ENCODE measurements at places on chromosomes 4 and X.

- no peak for DNase-seq
These were observed 11.4 kb downstream of the SYN1 start for GRCh38 chrX:47608130-47608810.

DNA sequence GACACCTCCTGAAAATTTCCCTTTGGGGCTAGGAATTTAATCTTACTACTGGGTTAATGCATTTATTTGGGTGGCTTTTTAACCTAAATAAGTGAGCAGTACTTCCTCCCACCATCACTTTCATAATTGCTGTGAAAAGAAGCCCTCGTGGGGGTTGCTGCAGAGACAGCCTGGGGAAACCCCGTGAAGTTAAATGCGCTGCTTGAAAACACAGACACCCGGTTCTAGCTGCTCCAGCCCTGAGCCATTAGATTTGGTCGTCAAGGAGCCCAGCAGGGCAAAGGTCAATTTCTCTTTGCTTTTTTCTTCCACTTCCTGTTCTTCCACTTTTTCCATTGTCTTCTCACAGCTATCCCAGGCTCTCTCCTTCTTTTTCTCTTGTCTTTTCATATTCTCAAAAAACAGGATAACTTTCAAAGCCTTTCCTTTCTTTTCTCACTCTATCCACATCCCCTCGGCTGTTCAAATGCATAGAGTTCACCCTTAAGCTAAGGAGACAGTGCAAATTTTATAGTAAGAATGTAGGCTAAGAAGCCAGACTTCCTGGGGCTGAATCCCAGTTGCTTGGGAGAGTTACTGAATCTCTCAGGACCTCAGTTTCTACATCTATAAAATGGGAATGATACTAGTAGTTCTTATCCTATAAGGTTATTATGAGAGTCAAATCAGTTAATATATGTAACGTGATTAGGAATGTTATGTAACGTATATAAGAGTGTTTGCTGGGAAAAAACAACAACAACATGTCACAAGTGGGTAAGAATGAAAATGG, 91.5 kb upstream of the ZNF827 start:
- no peak for DNase-seq

DNA sequence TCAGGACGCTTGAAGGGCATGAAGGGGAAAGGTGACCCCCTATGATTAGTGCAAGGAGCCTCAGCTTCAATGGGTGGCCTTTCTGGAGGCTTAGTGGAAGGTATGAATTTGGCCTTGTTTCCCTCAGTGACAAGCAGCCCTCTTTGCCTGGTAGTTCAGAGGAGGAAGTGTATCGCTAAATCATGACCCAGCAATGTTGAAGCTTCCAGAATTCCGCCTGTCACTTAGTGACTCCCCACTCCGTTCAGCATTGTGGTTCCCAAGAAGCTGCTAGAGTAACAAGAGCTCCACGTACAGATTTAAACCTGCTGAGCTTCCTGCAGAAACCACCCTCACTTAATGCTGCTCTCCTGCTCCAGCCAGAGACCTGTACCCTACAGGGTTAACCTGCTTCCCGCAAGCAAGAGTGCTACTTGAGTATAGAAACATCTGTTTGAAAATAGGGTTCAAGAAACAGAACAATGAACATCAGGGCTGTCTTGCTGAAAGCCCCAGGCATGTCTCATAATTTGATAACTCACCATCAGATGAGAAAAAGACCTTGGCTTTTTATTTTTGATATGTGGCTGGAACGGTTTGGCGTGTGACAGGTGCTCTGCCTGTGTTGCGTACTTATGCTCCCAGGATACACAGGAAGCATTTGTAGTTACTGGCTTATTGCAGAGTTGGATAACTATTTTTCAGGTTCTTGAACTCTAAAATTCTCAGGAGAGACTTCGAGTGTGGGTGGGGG, 105.2 kb downstream of the UCHL1 start:
- no peak for DNase-seq

GRCh38 chr4:71009890-71010588, 16.6 kb downstream of the DCK start:
- DNase-seq, result no peak

DNA sequence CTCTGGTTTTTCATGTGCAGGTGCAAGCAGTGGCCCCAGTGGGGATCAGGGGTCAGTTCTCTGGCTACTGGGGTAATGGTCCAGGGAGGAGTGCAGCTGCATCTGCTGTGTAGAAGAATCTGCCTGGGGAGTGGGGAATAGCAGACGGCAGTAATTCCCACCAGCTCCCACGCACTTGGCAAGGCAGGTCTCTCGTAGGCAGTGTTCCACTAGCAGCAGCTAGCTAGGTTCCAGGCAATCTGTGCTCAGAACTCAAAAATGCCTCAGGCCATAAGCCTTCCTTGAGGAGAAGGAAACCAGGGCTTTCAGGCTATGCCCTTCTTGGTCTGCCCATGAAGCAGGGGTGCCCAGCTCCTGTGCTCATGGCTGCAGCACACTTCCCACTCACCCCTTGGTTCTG, 38.8 kb downstream of the DCLK2 start:
- no peak for DNase-seq

- no peak for DNase-seq
These were observed at the start of gene NBDY for GRCh38 chrX:56729152-56729850. Gene NBDY (plus strand): TSS chrX:56729243. CDS start chrX:56729354, 111 bp downstream.

DNA sequence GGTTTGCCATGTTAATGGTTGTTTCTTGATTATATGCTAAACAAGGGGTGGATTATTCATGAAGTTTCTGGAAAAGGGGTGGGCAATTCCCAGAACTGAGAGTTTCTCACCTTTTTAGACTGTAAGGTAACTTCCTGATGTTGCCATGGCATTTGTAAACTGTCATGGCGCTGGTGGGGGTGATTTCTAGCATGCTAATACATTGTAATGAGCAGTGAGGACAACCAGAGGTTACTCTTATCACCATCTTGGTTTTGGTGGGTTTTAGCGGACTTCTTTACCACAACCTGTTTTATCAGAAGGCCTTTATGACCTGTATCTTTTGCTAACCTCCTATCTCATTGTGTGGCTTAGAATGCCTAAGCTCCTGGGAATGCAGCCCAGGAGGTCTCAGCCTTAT, 81.5 kb downstream of the CFAP299 start:
- no peak for DNase-seq

- DNase-seq, result no peak
These were observed 131.4 kb upstream of the ATP6AP2 start for GRCh38 chrX:40449396-40449795.

DNA sequence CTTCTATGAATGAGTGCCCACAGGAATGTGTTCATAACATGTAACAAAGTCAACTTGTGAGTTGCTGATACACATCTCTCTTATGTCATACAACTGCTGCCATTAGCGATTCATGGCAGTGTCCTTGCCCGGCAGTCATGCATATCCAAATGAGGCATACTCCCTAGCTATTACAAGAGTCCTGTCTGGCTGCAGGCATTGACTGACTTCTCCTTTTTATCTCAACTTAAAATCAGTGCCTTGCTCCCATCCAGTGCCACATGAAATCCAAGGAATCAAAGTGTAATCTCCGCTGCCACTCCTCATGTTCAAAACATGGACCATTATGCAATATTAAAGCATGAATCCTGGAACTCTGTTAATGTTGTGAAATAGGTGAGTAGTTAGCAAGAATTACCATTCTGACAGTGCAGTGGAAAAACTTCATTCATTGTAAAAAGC, 348.9 kb upstream of the FTHL17 start:
- DNase-seq, result no peak

GRCh38 chr4:6561706-6562371, 13.2 kb upstream of the MAN2B2 start:
- DNase-seq, result no peak

GRCh38 chrX:123468481-123468880, 264.4 kb downstream of the THOC2 start:
- no peak for DNase-seq

DNA sequence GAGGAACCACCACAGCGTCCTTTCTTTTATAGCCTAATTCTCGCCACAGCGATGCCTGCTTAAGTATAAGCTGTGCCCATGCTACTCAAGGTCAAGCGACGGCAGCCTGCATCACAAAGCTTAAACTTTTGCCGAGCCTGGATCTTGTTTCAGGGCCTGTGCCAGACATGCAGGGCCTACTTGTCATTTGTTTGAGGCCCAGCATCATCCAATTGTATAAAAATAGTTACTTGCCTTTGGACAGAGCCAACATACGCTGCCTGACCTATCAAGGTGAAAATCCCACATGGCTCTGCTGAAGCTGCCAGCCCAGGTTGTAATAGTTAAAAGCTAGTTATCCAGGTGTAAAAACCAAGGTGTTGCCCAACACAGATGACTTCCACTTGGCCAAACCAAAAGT, 107.1 kb downstream of the TMEM131L start:
- DNase-seq, result no peak

- DNase-seq, result no peak
These were observed 5.1 kb upstream of the GABRQ start for GRCh38 chrX:152632445-152633097.

DNA sequence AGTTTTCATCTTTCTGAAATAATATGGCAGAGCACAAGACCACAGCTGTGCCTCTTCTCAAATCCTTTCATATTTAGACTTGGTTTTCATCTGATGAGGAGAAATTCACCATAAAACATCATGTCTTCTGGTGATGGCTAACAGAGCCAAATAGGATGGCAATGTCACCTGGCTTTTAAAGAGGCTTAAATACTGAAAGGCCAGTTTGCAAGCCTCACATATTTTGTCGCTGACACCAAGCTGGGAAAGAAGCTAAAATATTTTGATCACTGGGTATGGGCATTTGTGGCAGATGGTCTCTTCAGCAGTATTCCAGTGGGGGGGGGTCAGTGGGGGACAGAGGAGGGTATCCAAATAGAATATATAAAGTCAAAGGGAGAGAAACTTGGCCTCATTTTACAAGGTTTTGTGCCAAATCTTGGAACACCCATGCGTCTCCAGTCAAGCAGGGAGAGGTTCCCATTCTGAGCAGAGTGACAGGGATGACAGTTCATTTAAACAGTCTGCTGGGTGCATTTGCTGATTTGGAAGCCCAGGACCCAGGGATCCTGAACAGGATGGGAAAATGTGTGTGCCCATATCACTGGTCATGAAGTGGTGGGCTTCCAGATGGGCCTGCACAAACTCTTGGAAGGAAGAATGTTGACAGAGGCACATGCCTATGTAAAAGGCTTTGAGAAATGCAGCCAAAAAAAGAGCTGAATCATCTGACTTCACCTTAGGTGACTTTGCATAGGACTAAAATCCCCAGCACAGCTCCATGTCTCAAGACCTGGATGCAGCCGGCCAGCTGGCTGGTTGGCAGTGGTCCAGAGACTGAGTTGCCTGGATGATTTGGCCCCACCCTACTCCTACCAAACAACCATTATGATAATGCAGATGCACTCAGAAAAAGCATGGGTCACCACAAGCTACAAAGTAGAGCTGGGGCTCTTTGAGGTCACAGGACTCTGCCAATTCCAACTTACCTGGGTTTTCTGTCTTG, 484.4 kb upstream of the NR3C2 start:
- DNase-seq, result no peak

- DNase-seq, result no peak
These were observed 33.2 kb downstream of the PPP2R2C start for GRCh38 chr4:6439120-6439762.

DNA sequence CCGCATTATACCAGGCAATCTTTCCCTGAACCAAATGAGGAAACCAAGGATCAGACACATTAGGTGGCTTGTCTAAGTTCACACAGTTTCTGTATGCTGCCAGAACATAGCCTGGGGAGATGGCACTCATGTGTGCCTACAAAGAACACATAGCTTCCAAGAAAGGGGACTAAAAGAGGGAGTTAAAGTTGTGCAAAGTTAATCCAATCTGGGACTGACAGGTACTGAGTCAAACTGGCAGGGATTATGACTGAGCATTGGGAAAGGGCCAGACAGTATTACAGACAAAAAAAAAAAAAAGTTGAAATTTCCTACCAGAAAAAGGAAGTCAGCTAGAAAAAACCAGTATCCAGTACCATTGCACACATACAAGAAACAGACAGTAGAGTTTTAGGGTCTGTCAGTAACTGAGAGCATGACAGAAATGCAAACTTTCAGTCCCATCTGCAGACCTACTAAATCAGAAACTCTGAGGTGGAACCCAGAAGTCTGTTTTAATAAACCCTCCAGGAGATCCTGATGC, 37.2 kb downstream of the ADAMTS3 start:
- DNase-seq, result no peak

DNA sequence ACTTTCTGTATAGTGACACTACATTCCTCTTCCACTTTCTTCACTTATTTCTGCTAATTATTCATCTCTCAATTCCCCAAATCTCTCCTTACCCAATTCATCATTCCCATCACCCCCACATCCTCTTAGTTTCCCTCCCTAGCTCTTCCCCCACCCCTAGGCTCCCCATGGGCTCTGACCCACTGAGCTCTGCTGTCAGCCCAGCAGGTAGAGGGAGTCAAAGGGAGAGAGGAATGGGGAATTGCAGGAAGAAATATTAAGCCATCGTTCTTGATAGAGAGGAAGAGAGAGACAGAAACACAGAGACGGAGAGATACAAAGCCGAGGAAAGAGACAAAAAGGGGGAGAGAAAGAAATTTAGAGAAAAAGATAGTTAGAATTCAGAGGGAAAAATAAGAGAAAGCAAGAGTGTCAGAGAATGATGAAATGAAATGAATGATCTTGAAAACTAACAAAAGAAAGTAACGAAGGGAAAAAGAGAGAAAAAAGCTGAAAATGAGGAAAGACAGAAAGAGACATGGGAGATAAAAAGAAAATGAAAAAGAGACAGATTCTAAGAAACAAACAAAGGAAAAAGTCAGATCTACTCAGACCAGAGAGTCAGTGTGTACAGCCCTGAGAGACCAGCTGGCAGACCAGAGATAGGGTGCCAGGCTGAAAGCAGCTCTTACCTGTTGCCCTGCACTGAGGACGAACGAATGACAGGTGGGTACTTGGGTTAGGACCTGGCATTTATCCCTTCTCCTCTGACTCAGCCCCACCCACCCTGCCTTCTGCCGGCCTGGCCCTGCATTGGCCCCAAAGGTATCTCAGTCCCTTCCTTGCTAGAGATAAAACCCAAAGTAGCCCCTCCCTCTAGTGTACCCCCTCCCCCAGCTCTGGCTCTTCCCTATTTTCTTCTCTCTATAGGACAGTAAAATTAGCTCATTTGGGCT, at the start of gene ALAS2:
TSS of gene ALAS2 (minus strand) at position 707 of the 935 bp plus-strand sequence. CDS start 4,977 bp downstream, outside the sequence.
- no peak for DNase-seq

DNA sequence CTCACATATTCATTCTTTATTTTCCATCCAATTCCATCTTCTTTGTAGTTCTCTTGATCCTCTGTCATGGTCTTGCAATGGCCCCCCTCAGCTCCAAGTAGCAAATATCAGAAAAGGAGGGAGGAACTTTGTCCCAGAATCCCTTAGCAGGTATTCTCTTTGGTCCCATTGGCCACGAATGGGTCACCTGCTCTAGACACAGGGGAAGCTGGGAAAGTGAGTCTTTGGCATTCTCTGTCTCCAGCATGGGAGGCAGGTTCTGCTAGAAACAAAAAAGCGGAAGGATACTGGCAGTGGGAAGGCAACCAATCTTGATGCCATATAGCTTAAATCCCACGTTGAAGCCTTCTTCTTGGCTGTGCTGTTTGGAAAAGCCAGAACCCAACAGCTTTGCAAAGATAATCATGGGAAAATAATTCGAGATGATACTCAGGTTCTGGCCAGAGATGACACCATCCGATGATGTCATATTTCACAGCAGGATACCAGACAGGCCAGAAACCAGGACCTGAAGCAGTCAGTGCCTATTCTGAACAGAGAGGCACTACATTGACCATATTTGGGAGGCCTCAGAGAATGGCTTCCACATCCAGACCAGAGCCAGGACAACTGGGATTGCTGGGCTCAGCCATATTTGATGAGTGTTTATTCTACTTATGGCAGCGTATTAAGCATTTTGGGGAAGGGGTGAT, 110.4 kb upstream of the ATXN3L start:
- DNase-seq, result no peak

Data from GM12891 (cell line).